ENCODE measurements at places on chromosomes 2 and 18.

DNA sequence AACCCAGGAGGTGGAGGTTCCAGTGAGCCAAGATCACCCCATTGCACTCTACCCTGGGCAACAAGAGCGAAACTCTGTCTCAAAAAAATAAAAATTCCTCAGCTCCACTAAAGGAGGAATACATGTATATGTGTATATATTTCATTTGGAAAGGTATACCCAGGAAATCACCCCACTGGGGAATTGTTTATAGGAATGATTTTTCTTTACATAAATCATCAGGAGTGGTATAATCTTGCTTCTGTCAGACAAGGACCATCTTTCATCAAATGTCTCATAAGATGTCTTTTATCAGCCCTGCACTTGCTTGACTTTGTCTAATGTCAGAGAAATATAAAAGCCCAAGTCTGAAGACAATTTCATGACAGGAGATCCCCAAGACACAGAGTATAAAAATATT, 709.1 kb downstream of the LRRTM4 start:
- no peaks in the 10 kb centered on the region for H3K4me1 ChIP-seq
- no peak overlapping the region for H3K27ac ChIP-seq
- DNase-seq, result no peak
- H3K27me3 ChIP-seq, result no peaks in the 10 kb centered on the region
- H3K36me3 ChIP-seq, result no peaks in the 10 kb centered on the region

- H3K4me3 ChIP-seq, result no peak overlapping the region
- no peaks in the 10 kb centered on the region for H3K36me3 ChIP-seq
- H3K27me3 ChIP-seq, result no peaks in the 10 kb centered on the region
- H3K4me1 ChIP-seq, result no peaks in the 10 kb centered on the region
Observed at GRCh38 chr2:206831442-206831995, 66.1 kb downstream of the FASTKD2 start.

DNA sequence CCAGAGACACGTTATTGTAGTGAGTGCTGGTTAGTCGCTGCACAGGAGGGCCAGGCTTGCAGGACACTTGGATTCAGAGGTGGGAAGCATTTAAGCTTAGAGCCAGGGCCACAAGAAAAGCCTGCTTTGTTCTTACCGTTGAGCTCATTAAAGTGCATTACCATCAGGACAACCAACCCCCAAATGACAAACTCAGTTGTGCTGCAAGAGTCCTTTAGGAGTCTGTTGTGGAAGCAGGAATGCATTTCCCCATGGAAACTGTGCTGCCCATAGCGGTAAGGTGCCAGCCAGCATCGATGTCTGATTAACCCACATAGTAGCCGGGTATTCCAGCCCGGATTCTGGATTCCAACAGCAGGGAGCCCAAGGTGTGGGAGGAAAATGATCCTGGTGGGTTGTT, 23.4 kb upstream of the REEP1 start:
- H3K36me3 ChIP-seq, result no peaks in the 10 kb centered on the region
- no peak for DNase-seq
- no peaks in the 10 kb centered on the region for H3K27me3 ChIP-seq
- no peak overlapping the region for H3K4me3 ChIP-seq

- H3K4me1 ChIP-seq, result no peaks in the 10 kb centered on the region
- H3K4me3 ChIP-seq, result no peak overlapping the region
- DNase-seq, result no peak
- no peak overlapping the region for H3K27ac ChIP-seq
Observed at GRCh38 chr2:118945881-118946280, 3.9 kb downstream of the MARCO start.

Measured in esophagus squamous epithelium (tissue), 5 donors.